WERI-Rb-1 (cell line): ENCODE measurements at places on chromosomes 2 and 18.

DNA sequence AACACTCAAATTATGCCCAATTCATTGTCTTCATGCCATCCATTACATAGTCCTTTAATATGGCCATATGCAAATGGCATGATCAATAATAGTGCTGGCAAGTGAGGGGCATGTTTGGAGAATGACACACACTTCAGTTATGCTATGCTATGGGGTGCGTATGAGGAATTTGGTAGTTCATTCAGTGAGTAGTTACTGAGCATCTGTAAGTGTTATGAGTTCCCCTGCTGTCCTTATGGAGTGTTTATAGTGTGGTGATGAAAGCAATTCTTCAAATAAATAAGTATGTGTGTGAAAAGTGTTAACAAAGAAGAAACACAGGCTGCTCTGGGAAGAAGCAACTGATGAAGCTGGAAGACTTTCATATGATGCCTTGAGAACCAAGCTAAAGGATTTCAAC is 383.7 kb upstream of the SLC14A2 start:
- DNase-seq, result no peak

- DNase-seq, result no peak
These were observed 67.4 kb downstream of the KCTD18 start for GRCh38 chr2:200442471-200442870.

DNA sequence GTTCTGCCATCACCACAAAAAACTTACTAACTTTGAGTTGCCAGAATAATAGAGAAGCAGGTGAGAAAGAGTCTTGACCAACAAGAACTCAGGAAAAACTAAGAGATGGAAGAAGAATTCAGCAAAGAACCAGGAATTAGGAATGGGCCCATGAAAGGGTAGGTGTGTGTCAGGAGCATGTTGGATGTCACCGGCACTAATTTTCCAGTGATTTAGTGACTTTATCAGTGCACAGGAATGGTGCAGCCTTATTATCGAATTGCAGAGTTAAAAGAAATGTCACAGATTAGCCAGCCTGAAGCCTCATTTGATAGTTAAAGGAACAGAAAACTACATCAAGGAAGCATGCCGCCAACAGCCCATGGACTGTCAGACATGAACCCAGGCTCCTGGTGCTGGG is 9.0 kb upstream of the BOD1L2 start:
- DNase-seq, result no peak

DNA sequence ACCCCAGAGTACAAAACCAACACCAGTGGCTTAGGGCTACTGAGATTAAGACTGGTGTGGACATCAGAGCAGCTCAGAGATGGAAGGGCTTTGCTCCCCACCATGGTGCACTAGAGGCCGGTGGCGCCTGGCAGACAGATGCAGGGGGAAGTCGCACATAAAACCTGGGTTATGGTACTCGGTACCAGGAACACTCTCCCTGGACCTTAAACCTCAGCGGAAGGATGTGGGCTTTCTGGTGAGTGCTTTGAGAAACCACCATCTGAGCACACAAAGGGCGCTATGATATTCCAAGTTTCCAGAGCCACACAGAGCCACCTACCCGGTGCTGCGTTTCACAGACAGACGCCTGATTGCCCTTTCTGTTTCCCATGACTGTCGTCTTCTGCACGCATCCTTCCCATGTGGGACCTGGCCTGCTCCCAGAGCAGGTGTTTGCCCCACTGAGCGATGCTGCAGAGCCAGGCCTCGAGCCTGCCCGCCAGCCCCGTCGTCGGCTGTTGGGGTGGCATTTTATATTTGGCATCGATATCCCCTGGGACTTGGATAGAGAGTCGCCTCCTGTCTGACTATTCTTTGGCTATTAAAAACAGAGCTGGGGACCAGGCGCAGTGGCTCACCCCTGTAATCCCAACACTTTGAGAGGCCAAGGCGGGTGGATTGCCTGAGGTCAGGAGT is 89.5 kb upstream of the ODC1 start:
- no peak for DNase-seq

GRCh38 chr2:237633061-237633561 is 5.7 kb downstream of the LRRFIP1 start:
- no peak for DNase-seq

DNA sequence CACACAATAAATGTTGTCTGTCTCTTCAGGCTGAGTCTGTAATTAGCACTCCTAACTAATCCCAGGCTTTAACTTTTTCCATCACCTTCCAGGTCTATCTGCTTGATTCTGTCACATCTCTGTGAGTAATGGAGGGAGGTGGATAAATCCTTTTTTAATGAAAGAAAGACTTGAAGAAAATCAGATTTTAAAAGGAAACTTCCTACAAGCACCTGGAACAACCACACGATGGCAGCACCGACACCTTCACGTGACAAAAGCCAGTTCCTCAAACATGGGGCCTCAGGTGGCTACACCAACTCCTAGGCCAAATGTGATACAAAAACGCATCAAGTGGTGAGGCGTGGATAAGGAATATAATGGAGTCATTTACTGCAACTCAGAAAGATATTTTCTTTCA is 41.8 kb downstream of the TGFBRAP1 start:
- peak; percentile 50 for DNase-seq

GRCh38 chr2:164843346-164843911 is 1.8 kb upstream of the COBLL1 start:
- no peak for DNase-seq

- peak; percentile 89 for DNase-seq
These were observed 72.8 kb upstream of the TAF1B start for GRCh38 chr2:9770308-9771100.

GRCh38 chr18:65399091-65399490 is 351.7 kb upstream of the CDH7 start:
- DNase-seq, result no peak

DNA sequence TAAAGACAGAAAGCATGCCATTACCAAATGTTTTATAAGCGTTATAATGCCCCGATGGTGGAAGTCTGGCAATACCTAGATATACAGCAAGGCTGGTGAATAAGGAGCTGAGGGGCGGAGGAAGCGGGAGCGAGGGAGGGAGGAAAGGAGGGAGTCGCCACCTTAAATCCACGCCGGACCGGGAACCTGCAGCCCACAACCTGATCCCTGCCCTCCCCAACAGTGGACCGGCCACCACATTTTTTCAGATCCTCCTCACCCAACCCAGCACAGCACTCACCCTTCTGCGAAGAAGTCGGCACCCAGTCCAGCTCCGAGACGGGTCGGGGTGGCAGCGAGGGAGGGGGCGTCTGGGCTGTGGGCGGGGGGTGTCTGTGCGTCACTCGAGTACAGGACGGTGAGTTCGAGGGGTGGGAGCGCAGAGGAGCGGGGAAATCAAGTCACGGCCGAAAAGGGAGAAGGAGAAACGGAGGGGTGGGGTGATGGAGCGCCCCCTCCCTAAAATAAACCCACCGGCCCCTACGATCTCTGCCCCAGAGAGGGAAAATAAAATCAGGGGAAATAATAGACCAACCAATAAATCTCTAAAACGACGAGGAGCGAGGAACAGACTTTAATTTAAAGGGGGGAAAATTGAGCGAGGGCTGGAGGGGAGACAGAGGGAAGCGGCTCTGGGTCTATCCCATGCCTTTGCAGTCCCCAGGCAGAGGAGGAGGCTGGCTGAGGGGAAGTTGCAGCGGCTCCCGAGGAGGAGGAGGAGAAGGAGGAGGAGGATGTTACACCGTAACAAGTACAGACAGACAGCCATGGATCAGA is 96.5 kb upstream of the SERTAD2 start:
- DNase-seq, result peak; percentile 77

DNA sequence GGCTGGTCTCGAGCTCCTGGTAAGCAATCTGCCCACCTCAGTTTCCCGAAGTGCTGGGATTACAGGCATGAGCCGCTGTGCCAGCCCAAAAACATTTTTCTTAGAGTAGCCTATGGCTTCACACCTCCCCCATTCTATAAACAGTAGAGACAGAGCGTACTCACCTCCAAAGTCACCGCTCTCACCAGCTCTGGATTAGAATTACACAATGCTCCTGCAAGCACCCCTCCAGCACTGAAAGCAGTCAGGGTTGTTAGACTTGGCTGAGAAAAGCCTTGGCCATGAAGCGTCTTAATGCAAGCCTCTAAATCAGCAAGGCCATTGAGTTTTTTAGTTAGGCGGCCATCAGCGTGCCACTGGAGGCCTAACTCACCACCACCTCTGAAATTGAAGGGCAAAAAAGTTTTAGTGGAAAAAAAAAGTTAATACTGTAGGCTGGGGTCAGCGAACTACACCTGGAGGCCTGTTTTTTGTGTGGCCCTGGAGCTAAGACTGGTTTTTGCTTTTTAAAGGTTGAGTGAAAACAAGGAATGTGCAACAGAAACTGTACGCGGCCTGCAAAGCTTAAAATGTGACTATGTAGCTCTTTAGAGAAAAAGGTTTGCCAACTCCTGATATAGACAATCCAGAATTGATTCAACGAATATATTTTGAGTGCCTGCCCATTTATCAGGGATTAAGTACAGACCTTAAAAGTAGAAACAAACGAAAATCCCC is 34.6 kb downstream of the PREPL start:
- DNase-seq, result no peak

DNA sequence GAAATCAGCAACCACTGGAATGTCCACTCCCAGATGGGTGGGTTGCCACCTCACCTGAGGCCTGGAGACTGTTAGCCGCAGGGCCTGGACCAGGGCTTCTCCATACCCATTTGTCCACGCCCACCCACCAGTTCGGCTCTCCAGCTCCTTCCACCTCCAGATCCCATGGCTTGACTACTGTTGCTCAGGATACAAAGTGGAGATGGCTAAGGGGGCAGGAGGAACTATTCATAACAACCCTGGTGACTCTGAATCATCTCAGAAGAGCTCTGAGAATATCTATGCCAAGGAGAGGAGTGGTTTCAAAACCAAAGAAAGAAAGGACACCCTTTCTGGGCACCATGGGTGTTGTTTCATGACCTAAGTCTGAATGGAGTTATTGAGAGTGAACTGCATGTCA is 145.8 kb downstream of the LAMA3 start:
- no peak for DNase-seq

DNA sequence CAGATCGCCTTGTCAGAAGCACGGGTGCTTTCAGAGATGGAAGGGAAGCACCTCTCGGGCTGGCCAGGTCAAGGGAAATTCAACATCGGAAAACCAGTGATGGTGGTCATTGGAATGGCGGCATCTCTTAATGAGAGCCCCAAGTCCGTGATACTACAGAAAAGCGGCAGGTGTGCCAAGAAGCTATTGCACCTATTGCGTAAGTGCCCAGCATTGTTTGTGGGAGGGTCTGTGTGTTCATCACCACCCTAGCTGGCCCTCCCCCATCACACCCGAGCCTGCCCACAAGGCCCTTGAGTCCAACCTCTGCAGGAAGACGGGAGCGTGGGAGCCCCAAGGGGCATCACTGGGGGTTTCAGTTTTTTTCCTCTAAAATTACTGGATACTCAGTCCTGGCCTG is 100.7 kb downstream of the DGKD start:
- no peak for DNase-seq

DNA sequence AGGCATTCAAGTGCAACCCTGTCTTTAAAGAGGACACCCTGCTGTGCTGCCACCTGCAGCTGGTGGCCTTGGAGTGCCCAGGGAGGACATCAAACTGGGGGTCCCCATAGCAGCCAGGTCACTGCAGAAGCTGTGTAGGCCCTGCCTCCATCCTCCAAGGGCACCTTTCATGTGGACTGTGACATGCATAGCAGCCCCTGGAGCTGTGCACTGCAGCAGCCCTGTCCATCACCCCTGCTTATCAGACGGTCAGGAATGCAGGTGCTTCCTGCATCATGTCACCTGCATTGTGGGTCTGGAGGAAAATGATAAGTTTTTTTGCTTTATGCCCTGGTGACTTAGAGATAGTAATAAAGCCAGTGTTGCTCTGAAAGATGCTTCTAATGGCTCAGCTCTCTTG is 155.7 kb downstream of the DYSF start:
- DNase-seq, result no peak

- no peak for DNase-seq
These were observed 166.4 kb downstream of the ANKRD44 start for GRCh38 chr2:197144183-197144582.

GRCh38 chr2:237631007-237631785 is 3.8 kb downstream of the LRRFIP1 start:
- no peak for DNase-seq

GRCh38 chr18:59093668-59094067 is 46.0 kb upstream of the SEC11C start:
- DNase-seq, result no peak

- DNase-seq, result no peak
These were observed 245.7 kb downstream of the SP3 start for GRCh38 chr2:173719471-173719870.

DNA sequence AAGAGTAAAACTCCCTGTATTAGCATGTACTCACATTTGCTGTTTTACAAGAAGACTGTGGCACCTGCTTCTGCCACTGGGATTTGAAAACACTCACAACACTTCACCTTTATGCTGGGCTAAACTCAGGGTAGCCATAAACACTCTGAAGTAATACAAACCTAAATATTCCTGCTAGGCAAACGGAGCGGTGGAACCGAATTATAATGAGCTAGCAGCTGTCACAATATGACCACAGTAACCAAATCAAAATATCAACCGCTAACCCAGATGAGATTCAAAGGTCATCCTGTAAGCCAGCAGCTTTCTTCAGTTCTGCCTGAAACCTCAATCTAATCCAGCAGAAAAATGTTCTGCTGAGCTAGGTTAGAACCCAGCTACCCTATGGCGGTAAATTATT is 132.1 kb downstream of the TCF4 start:
- no peak for DNase-seq

GRCh38 chr2:205409411-205409810 is 272.9 kb upstream of the NRP2 start:
- DNase-seq, result no peak

DNA sequence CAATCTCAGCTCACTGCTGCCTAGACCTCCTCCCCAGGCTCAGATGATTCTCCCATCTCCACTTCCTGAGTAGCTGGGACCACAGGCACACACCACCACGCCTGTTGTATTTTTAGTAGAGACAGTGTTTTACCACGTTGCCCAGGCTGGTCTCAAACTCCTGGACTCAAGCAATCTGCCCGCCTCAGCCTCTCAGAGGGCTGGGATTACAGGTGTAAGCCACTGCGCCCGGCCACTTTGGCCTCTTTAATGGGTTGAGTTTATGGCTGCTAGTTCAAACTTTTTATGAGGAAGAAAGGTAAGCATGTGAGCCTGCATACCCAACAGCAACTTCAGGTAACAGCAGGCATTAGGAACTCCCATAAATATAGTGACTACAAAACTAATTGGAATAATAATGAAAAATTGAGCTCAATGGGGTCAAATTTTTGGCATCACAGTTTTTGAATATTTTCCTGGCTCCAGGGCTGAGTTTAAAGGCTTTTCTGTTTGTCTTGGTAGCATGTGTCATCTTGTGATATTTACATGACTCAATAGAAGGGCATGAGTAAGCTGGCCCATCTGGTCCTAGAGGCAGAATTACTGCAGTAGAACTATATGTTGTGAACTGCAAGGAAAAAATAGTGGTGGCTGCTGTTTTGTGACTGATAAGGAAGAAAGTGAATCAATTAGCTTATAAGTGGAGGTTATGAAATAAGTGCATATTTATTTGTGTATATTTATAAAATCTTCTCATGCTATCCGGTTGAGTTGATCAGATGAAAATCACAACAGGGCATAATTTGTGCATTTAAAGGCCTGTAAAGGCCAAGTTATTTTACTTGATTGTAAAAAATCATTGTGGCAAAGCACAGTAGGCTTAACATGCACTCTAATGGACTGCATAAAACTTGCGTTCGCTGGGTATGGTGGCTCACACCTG is 24.8 kb downstream of the GALM start:
- DNase-seq, result no peak

- DNase-seq, result no peak
These were observed 146.2 kb upstream of the LYPD1 start for GRCh38 chr2:132816234-132816633.

GRCh38 chr2:197211881-197212342 is 98.7 kb downstream of the ANKRD44 start:
- no peak for DNase-seq

GRCh38 chr2:114507744-114508143 is 65.3 kb downstream of the DPP10 start:
- DNase-seq, result no peak
